ENCODE measurements at places on chromosomes 2 and 18.

GRCh38 chr18:11736656-11737055 is 47.6 kb downstream of the GNAL start:
- no peak for DNase-seq

DNA sequence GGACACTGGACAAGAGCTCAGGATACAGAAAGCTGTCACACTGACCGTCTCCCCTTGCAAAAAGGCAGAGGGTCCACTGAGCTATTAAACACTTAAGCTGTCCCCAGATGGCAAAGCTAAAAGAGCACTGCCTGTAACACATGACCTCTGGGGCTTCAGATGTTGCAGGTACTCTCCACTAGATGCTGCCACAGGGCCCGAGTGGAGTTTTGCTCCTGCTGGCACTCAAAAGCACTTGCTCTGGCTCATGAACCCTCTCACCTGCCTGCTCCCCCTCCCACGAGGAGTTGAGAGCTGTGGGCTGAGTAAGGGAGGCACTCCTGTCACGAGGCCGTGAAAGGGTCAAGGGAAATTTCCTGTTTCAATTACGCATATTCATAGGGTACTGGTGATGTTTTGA is 227.9 kb downstream of the PRKCE start:
- DNase-seq: no peak

- no peak for DNase-seq
Observed at GRCh38 chr2:43192744-43193651, 33.4 kb downstream of the ZFP36L2 start.

- no peak for DNase-seq
Observed at GRCh38 chr2:207617011-207617671, 8.1 kb downstream of the METTL21A start.

DNA sequence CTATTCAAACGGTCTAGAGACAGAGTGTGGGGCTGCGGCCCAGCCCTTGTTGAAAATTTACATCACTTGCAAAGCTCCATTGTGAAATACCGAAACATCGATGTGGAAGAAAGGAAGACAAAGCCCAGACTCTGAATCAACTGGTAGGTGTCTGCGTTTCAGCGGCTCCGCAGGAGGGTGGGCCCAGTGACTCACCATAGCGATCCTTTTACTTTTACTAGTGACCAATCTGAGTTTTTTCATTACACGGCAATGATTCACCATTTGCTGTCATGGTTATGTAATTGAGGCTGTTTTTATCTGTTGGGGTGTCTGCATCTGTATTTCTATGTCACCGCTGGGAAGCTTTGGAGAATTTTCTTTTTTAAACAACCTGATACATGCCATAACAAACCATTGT is 66.6 kb upstream of the ODC1 start:
- DNase-seq: no peak

DNA sequence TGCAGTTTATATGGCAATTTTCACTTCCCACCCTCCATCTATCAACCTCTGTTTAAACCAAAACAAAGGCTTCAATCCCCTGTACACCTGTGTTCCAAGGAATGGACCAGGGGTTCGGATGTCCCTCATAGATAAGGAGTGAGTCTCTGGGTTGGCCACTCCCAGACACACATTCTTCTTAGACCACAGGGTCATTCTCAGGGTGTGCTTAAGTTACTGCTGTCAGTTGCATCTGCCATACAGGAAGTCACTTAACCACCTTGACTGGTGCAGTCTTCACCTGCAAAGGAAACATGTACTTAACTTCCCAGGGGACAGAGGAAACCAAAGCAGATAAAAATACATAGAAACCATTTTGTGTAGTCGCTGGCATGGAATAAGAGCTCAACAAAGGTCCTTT is 151.0 kb upstream of the NDUFV2 start:
- peak; percentile 57 for DNase-seq

- DNase-seq: no peak
Observed at GRCh38 chr18:7562491-7562890, 4.6 kb upstream of the PTPRM start.

- DNase-seq: no peak
Observed at GRCh38 chr2:187528042-187528441, 26.2 kb downstream of the TFPI start.

- DNase-seq: no peak
Observed at GRCh38 chr2:159227467-159227866, 59.0 kb downstream of the WDSUB1 start.

DNA sequence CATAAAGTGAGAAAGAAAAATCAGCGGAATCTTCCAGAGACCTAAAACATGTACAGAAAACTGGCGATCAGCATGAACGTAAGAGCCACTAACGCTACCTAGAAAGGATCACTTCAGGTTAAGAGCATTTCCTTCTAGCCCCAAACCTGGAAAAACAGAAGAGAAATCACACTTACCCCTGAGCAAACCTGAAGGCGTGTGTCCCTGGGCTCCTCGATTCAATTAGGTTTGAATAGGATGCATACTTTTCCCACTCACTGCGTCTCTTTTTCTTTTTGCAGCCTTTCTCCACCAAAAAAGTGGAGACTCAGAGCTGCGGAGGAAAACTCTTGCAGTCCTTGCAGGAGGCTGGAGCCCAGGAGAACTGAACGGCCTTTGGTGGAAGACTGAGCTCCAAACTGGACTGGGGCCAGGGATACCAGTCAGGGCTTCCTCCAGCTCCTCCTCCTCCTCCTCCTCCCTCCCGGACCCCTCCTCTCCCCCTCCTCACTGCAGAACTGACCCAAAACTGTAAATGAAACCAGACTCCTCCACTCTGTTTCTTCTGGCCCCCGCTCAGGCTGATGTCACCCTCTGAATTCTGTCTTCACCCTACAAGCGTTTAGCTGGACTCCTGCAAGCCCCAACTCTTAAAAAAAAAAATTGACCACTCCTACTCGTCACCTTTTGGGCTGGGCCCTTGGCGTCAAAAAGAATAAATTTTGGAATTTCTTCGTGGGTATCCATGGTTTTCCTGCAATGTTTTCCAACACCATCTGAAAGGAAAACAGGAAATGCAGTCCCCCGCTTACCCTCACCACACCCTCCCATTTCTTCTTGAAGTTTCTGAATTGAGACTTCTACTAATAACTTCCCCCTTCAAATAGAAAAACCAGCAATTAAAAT is at the start of gene COL6A3:
Gene COL6A3 (minus strand): TSS at position 388 of the 885 bp plus-strand sequence. CDS start 17,347 bp downstream, outside the sequence.
- no peak for DNase-seq

DNA sequence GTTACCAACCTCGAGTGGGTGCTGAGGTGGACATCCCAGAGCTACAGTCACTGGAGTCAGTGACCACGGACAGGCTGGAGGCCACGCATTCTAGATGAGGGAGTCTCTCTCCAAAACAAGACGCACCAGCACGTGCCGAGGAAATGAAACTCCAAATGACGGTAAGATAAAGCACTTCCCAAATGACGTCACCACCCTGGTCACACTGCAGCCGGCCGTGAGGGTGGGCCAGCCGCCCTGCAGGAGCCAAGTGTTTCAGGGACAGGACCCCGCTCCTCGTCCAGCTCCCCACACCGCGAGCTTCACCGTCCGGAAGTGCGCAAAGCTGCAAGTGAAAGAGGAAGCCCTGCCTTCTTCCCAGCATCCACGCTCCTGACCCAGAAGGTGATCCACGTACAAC is 99.4 kb downstream of the ZNF516 start:
- DNase-seq: no peak

GRCh38 chr2:206096876-206097275 is 10.9 kb upstream of the INO80D start:
- no peak for DNase-seq

- no peak for DNase-seq
Observed at GRCh38 chr2:68157002-68157401, 686 bp upstream of the PNO1 start.

GRCh38 chr18:3722649-3723433 is 272.9 kb downstream of the TGIF1 start:
- no peak for DNase-seq

- DNase-seq: no peak
Observed at GRCh38 chr18:77103991-77104531, 28.5 kb downstream of the MBP start.

GRCh38 chr2:158464426-158465281 is 7.9 kb downstream of the PKP4 start:
- no peak for DNase-seq

GRCh38 chr18:59488899-59489298 is 129.8 kb upstream of the LMAN1 start:
- no peak for DNase-seq

GRCh38 chr2:39445934-39446333 is 8.8 kb upstream of the MAP4K3 start:
- DNase-seq: no peak

DNA sequence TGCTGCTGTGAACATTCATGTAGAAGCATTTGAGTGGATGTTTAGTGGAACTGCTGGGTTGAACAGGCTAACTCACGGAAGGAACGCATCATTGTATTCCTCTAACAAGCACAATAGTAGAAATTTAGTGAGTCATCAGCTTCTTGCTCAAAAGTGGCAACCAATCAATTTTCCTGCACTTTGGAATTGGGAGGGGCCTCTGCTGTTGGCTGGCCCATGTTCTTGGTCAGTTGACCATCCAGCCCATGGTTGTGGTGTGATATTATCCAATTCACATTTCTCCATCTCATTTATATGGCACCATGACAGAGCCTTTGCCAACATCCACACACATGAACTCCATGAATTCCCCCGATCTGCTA is 95.0 kb downstream of the TNFRSF11A start:
- DNase-seq: no peak

DNA sequence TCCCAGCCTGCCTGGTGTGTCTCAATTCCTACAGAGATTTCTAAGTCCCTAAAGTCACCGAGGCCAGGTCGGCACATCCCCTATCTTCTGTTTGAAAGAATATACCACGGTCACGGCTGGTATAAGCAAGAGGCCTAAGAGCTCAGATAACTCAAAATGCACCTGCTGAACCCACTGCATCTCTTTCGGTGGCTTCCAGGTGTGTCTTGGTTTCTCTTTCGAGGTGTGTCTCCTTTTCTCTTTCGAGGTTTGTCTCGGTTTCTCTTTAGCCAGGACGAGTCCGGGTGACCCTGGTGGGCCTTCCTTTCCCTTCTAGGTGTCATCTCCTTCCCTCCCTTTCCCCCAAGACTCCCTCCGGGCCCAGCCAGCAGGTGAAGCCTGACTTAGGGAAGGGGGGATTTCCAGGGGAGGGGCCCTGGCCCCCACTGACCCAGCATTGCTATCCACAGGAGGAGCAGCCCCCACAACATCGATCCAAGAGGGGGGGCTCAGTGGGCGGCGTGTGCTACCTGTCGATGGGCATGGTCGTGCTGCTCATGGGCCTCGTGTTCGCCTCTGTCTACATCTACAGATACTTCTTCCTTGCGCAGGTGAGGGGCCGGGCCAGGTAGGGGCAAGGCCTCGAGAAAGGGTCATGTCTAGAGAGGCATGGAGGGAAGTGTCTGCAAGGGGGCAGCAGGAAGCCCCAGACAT is 8.4 kb downstream of the ITM2C start:
- peak; percentile 77 for DNase-seq

DNA sequence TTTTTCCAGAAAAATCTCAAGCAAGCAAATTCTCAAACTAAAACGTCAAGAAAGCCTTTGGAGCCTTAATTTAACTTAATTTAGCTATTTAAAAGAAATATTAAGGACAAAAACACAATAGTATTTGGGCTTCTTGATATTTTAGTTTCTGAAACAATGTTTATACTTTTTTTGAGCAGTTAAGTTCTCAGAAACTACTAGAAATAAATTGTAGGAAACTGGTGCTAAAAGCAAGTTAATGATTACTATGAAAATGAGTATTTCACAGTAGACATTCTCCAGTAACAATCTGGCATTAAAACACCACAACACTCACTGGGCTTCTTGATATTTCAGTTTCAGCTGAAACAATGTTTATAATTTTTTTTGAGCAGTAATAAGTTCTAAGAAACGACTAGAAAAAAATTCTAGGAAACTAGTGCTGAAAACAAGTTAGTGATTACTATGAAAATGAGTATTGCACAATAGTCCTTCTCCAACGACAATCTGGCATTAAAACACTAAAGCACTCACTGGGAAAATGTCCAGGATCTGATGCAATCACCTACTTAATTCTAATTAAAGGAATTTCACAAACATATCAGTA is 45.1 kb downstream of the TRAK2 start:
- no peak for DNase-seq

- no peak for DNase-seq
Observed at GRCh38 chr18:49704334-49704733, 109.0 kb downstream of the ACAA2 start.

DNA sequence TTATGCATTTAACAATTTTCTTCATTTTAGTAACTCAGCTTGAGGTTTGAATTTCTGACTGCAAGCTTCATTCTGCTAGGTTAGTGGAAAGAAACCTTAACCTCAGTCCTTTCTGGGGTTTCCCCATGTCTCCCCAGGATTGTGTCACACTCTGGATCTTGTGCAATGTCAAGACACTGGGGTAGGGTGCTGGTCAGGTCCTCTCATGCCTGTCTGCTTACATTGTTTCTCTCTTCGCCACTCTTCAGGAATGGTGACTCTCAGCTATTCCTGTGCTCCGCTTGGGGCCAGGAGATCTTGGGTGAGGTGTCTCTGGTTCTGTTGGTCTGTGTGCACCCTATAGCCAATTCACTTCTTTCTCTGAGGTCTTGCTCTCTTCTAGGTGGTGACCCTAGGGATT is 23.9 kb downstream of the CTLA4 start:
- no peak for DNase-seq

- DNase-seq: no peak
Observed at GRCh38 chr2:7015007-7015950, 98.1 kb downstream of the RNF144A start.

DNA sequence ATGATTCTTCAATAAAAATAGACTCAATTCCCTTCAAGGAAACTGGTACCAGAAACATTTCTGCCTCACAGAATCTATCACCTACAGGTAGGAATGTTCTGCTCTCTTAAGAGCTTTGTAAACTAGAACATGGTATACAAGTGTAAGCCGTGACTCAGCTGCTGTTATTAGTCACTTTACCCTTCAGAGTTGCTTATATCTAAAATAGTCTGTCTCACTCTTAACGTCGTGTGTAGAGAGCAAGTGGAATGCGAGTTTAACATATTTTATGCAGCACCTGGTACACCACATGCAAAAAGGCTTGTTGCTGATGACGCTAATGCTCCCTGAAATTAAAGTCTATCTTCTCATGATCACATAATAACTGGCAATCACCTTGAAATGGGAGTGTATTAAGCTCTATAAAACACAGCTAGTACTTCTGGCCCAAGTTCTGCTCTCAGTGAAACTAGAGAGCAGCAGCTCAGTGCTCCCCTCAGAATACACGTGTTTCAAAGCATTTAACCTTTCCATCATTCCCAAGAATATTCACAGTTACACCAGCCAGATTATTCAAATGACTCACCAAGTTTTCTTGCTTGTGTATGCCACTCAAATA is 420.0 kb downstream of the ZEB2 start:
- DNase-seq: no peak

- no peak for DNase-seq
Observed at GRCh38 chr18:35389095-35389618, 12.0 kb upstream of the ZNF396 start.

- DNase-seq: no peak
Observed at GRCh38 chr18:12052866-12053265, 40.8 kb upstream of the ANKRD62 start.

- DNase-seq: no peak
Observed at GRCh38 chr2:73256618-73256922, 22.5 kb downstream of the CCT7 start.

- no peak for DNase-seq
Observed at GRCh38 chr18:57775937-57776336, 27.2 kb downstream of the ATP8B1 start.

GRCh38 chr2:10028407-10028987 is 14.9 kb upstream of the KLF11 start:
- DNase-seq: no peak

- DNase-seq: no peak
Observed at GRCh38 chr18:25560369-25560768, 208.4 kb upstream of the ZNF521 start.

GRCh38 chr2:162062559-162062958 is 11.5 kb downstream of the DPP4 start:
- no peak for DNase-seq

GRCh38 chr18:27501671-27502070 is 316.6 kb upstream of the CHST9 start:
- no peak for DNase-seq

Data from naive B cell (primary cell).